ENCODE measurements at places on chromosomes 4 and X.
A peak's percentile ranks its signal among the peaks of the same experiment; 100 is the strongest.

DNA sequence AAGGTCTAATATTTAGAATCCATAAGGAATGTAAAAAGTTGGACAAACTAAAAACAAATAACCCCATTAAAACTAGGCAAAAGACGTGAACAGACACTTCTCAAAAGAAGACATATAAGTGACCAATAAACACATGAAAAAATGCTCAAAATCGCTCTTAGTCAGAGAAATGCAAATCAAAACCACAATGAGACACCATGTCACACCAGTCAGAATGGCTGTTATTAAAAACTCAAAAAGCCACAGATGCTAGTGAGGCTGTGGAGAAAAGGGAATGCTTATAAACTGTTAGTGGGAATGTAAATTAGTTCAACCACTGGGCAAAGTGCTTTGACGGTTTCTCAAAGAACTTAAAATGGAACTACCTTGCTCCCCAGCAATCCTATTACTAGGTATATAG lies 674.3 kb upstream of the MAGEB2 start:
- DNase-seq: no peak

- no peak for DNase-seq
Measured at GRCh38 chr4:169225058-169225751, 45.6 kb downstream of the SH3RF1 start.

GRCh38 chrX:40166582-40166981 lies 68.8 kb upstream of the BCOR start:
- peak; percentile 57 for DNase-seq

DNA sequence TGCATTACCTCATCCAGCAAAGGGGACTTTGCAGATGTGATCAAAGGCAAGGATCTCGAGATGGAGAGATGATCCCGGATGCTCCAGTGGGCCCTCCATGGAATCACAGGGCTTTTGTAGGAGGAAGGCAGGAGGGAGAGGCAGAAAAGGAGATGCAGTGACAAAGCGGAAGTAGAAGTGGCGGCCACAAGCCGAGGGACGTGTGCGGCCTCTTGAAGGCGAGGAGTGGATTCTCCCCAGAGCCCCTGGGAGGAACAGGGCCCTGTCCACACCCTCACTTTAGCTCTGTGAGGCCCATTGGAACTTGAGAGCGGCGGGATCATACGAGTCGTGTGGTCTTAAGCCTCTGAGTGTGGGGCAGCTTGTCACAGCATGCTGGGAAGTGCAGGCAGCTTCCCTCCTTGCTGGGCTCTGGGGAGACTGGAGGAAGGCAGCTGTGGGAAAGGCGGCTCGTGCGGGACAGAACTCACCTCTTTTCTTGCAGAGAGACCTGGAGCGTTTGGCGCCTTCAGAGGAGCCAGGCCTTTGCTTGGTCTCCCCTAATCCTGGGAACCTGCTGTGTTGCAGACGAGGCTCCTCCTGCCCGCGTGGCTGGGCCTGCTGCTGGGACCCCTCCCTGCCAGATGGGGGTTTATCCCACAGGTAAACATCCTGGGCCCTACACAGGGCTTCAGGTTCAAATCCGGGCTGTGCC lies 10.2 kb downstream of the SH3TC1 start:
- no peak for DNase-seq

GRCh38 chrX:53211391-53211978 lies 13.5 kb downstream of the KDM5C start:
- DNase-seq: no peak

- no peak for DNase-seq
Measured at GRCh38 chrX:154727871-154728270, 23.0 kb downstream of the GAB3 start.

DNA sequence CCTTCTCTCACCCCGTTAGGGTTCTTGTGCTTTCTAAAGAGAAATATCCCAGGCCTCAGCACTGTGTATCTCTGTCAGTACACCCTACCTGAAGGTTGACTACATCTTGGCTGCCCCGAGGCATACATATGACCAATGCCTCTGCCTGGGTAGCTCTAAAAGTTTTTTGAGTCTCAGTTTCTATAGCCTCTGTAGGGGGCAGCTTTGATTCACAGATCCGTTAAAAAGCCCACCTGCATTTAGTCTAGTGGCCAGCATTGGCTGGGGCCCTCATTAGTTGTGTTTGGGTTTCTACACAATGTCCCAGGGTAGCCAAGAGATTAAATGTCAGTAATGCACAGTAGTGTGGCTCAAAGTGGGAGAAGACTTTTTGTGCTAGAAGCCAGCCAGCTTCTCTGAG lies 151.1 kb downstream of the CFAP299 start:
- no peak for DNase-seq

DNA sequence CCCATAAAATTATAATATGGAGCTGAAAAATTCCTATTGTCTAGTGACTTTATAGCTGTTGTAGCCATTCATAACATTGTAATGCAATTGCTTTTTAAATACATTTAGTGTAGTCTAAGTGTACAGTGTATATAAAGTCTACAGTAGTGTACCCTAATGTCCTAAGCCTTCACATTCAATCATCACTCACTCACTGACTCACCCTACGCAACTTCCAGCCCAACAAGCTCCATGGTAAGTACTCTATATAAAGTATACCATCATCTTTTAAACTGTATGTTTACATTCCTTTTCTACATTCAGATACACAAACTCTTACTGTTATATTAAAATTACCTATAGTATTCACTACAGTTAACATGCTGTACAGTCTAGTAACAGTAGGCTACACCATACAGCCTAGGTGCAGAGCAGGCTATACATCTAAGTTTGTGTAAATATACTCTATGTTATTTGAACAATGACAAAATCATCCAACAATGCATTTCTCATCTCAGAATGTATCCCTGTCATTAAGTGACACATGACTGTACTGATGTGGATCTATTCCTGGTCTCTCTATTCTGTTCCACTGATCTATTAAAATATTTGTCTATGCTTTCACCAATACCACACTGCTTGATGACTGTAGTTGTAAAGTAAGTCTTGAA lies 33.7 kb downstream of the CLOCK start:
- DNase-seq: no peak

- no peak for DNase-seq
Measured at GRCh38 chrX:11105080-11105479, 6.1 kb upstream of the HCCS start.

- no peak for DNase-seq
Measured at GRCh38 chrX:39150220-39150619, 349.0 kb downstream of the MID1IP1 start.

DNA sequence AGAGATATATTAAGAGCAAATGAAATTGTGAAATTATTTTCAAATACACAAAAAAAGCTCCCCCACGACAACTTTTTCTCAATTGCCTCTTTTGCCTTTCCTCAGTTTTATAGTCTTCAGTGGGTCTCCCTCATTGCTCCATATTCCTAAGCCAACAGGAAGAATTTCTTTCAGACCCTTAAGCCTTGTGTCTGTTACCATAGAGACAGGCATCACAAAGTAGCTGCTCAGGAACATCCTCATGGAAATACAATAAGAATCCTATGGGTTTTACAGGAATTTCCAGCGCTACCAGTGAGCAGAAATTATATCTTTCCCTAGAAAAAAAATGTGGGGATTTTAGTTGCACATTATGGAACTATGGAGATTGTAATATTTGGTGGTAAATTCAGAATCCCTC lies 121.9 kb upstream of the DMD start:
- no peak for DNase-seq

GRCh38 chr4:74438661-74439060 lies 6.3 kb upstream of the AREG start:
- DNase-seq: no peak

GRCh38 chr4:110002326-110002725 lies 89.6 kb downstream of the EGF start:
- DNase-seq: no peak

- DNase-seq: no peak
Measured at GRCh38 chrX:11429538-11430085, 136.4 kb downstream of the AMELX start.

All from Jurkat, Clone E6-1 (cell line).